Articular chondrocyte of knee joint (primary cell): ENCODE measurements at places on chromosomes 3 and 15. TPM values are rescaled to one million over a fixed set of nuclear protein-coding genes. Genes with fewer than 3 reads are reported as not detected.

ST6GAL1 gene
- total RNA-seq = 5.5 and 10.8 TPM in 2 replicates

PLXND1 gene
- total RNA-seq = 43.0 and 46.8 TPM in 2 replicates

GABRR3 gene
- total RNA-seq = not detected in 2 replicates

NDN gene
- total RNA-seq = 71.0 and 81.0 TPM in 2 replicates

FGF12 gene
- total RNA-seq = not detected in 2 replicates

DMXL2 gene
- 38.5 and 46.7 TPM in 2 replicates for total RNA-seq

FMN1 gene
- 3.4 and 6.3 TPM in 2 replicates for total RNA-seq

SH3BP5 gene
- total RNA-seq = 31.7 and 35.0 TPM in 2 replicates

SLC12A1 gene
- total RNA-seq = not detected in 2 replicates

ARPP21 gene
- total RNA-seq = not detected in 2 replicates

IGSF10 gene
- total RNA-seq = 6.9 and 7.2 TPM in 2 replicates

HRG gene
- total RNA-seq = not detected in 2 replicates

HTR3E gene
- not detected in 2 replicates for total RNA-seq

LRRC31 gene
- not detected in 2 replicates for total RNA-seq

ROPN1 gene
- 0.22 TPM in 1 of 2 replicates, not detected in the other for total RNA-seq

SCN10A gene
- total RNA-seq = not detected in 2 replicates

CYP1A2 gene
- total RNA-seq = not detected in 2 replicates

PPP2R3A gene
- total RNA-seq = 32.2 and 33.5 TPM in 2 replicates

SSUH2 gene
- total RNA-seq = 0.11 TPM in 1 of 2 replicates, not detected in the other

CCNB2 gene
- total RNA-seq = 27.7 and 35.7 TPM in 2 replicates

LYZL4 gene
- total RNA-seq = not detected in 2 replicates

PTPRG gene
- 73.2 and 110 TPM in 2 replicates for total RNA-seq

SKOR1 gene
- 0.11 and 0.13 TPM in 2 replicates for total RNA-seq

HIGD2B gene
- total RNA-seq = not detected in 2 replicates

ZFYVE19 gene
- total RNA-seq = 14.6 and 22.3 TPM in 2 replicates

VIPR1 gene
- not detected in 2 replicates for total RNA-seq

SV2B gene
- under 0.01 TPM in 1 of 2 replicates, not detected in the other for total RNA-seq

GABRB3 gene
- 0.13 and 2.7 TPM in 2 replicates for total RNA-seq

SCN11A gene
- total RNA-seq = 0.11 and 0.13 TPM in 2 replicates

ITPKA gene
- total RNA-seq = 0.11 and 0.26 TPM in 2 replicates

PCLAF gene
- total RNA-seq = 56.4 and 76.7 TPM in 2 replicates

PLSCR5 gene
- total RNA-seq = not detected in 2 replicates

SPESP1 gene
- 0.97 and 5.4 TPM in 2 replicates for total RNA-seq

TRPM1 gene
- not detected in 2 replicates for total RNA-seq

PDIA5 gene
- total RNA-seq = 96.3 and 101 TPM in 2 replicates

ALDH1L1 gene
- under 0.01 TPM in 2 replicates for total RNA-seq

PTPN23 gene
- total RNA-seq = 12.9 and 21.7 TPM in 2 replicates

CDHR4 gene
- 0.13 TPM in 1 of 2 replicates, not detected in the other for total RNA-seq

PIGZ gene
- total RNA-seq = 5.2 and 5.6 TPM in 2 replicates

SERP1 gene
- 105 and 128 TPM in 2 replicates for total RNA-seq

GADL1 gene
- total RNA-seq = under 0.01 TPM in 1 of 2 replicates, not detected in the other

PLCD1 gene
- total RNA-seq = 42.3 and 42.7 TPM in 2 replicates

UBXN7 gene
- 29.3 and 34.9 TPM in 2 replicates for total RNA-seq

TXNRD3 gene
- total RNA-seq = 19.9 and 23.7 TPM in 2 replicates

TMEM207 gene
- total RNA-seq = not detected in 2 replicates

TM4SF4 gene
- 0.86 and 0.91 TPM in 2 replicates for total RNA-seq

TRH gene
- 0.11 and 0.13 TPM in 2 replicates for total RNA-seq

MESP2 gene
- 0.32 and 0.78 TPM in 2 replicates for total RNA-seq

ACKR2 gene
- 0.13 and 0.32 TPM in 2 replicates for total RNA-seq

COL8A1 gene
- total RNA-seq = 32.1 and 134 TPM in 2 replicates

POLQ gene
- total RNA-seq = 2.5 and 4.5 TPM in 2 replicates

ITGA11 gene
- total RNA-seq = 249 and 306 TPM in 2 replicates

DALRD3 gene
- total RNA-seq = 40.8 and 44.0 TPM in 2 replicates

PRKCD gene
- 2.7 and 4.8 TPM in 2 replicates for total RNA-seq

UBA3 gene
- total RNA-seq = 83.3 and 90.4 TPM in 2 replicates

CLSTN2 gene
- 0.78 and 11.3 TPM in 2 replicates for total RNA-seq

TMEM108 gene
- under 0.01 TPM in 1 of 2 replicates, not detected in the other for total RNA-seq

MRPS22 gene
- 74.6 and 77.7 TPM in 2 replicates for total RNA-seq

ADGRG7 gene
- 0.11 TPM in 1 of 2 replicates, not detected in the other for total RNA-seq

AMT gene
- total RNA-seq = 0.22 and 0.78 TPM in 2 replicates
